MCF 10A (cell line): ENCODE measurements at places on chromosomes 4 and X. TPM values are rescaled to one million over a fixed set of nuclear protein-coding genes. Genes with fewer than 3 reads are reported as not detected.

Gene SYTL4
- total RNA-seq, result 1.9 and 2.1 TPM in 2 replicates

Gene SLC2A9
- 22.5 and 33.3 TPM in 2 replicates for total RNA-seq

Gene TRPC3
- total RNA-seq, result not detected in 2 replicates

Gene GYPE
- total RNA-seq, result not detected in 2 replicates

GRCh38 chr4:69104719-69105275 lies 8.5 kb downstream of the UGT2B7 start:
- no peak for DNase-seq

Gene POLA1
- total RNA-seq, result 5.8 and 9.8 TPM in 2 replicates

Gene COPS4
- total RNA-seq, result 34.7 and 36.6 TPM in 2 replicates

DNA sequence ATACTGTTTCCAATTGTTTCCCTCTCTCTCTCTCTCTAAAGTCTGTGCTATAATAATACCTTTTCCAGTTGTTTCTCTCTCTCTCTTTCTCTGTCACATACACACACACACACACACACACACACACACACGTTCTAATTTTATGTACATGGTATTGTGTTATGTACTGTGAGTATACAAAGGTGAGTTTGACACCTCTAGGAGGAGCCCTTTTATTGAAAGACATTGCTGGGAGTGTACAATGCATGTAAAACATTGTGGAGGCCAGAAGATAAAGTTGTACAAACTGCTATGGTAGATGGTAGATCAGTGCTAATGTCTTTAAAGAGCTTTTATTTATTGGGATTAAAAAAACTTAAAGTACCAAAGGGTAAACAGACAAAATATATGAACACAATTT lies 53.6 kb downstream of the BLTP1 start:
- peak; percentile 7 for DNase-seq

DNA sequence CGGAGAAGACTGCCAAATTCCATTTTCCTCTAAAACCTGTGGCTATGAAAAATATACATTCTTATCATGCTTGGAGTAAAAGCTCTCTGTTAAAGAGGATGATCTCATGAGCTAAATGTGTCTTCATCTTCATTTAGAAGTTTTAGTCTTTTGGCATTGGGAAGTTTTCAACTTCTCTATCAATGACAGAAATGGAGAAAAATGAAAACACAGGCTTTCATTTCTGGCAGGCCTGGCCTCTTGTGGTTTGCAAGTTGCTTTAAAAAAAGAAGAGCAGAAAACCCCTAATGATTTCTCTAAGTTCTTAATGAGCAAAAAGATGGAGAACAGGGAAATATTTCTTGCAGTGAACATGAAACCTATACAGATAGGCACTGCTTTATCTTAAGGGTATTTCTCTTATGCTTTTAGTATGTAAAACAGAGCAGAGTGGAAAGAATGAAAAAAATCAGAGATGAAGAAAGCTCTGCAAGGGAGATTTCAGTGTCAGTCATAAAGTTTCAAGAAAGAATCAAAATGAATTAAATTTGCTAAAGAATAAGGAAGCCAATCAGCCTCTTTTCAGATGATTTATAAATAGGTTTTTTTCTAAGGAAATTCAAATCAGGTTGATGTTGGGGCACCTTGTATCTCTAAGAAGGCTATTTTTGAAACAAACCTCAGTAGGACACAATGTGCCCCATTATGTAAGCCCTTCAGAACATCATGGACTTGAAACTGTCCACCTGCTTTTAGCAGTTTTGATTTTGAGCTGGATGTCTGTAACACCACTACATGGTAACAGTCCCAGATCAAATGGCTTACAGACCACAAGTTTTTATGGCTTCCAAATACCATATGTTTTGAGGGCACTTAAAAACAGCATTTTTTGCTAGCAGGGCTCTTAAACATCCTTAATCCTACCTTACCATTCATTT lies 225.0 kb downstream of the GRIA3 start:
- no peak for DNase-seq

Gene TEX13D
- not detected in 2 replicates for total RNA-seq

DNA sequence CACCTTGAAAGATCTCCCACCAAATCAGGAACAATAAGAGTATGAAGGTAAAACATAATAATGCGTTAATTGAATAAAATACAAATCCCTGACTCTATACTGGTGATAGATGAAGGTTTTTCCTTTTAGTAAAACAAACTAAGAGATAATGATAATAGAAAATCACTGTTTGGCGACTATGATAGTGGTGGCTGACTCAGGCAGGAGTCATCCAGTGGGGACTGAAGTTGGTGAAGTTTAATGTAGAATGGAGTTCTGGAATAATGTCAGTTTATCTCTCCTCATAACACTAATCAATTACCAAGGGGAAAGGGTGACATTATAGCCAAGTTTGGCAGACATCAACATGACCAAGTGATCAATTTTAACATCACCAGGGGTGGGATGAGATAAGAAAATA lies 21.3 kb downstream of the ABCG2 start:
- no peak for DNase-seq

Gene WDR17
- total RNA-seq, result 1.3 and 1.5 TPM in 2 replicates

Gene ERCC6L
- total RNA-seq, result 1.0 and 1.8 TPM in 2 replicates

DNA sequence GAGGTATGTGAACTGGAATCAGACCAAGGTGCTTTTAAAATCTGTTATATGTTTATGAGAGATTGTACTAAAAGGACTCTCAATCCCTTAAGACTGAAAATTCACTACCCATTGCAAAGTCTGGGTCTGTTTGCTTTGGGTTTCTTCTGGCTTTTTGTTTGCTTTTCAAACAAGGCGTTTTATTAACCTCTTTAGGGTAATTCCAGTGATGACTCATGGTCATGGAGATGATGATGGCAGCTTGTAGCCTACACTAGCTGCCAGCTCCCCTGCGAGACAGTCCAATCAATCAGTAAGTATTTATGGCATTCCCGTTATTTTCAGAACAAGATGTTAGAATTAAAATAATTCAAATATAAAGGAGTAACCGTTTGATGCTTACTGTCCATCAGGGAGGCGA lies 643.8 kb upstream of the FTHL17 start:
- DNase-seq, result no peak

Gene TACR3
- not detected in 2 replicates for total RNA-seq

Gene SRPX
- total RNA-seq, result 7.4 and 9.4 TPM in 2 replicates

DNA sequence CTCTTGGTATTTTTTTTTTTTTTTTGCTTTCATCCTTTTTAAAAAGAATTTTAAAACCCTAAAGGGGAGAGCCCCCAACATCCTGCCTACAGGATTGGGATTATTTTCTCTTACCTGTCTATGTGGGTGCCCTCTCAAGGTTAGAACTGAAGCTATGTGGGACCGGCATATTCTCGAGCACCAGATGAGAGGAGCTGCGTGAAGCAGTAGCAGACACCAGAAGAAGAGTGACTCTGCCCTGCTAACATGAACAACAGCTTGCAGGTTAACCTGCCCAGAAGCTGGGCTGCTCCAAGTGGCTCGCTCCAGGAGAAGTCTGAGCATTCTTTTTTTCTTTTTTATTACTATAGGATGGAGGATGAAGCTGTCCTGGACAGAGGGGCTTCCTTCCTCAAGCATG lies 102.6 kb upstream of the SLC4A4 start:
- DNase-seq, result no peak

DNA sequence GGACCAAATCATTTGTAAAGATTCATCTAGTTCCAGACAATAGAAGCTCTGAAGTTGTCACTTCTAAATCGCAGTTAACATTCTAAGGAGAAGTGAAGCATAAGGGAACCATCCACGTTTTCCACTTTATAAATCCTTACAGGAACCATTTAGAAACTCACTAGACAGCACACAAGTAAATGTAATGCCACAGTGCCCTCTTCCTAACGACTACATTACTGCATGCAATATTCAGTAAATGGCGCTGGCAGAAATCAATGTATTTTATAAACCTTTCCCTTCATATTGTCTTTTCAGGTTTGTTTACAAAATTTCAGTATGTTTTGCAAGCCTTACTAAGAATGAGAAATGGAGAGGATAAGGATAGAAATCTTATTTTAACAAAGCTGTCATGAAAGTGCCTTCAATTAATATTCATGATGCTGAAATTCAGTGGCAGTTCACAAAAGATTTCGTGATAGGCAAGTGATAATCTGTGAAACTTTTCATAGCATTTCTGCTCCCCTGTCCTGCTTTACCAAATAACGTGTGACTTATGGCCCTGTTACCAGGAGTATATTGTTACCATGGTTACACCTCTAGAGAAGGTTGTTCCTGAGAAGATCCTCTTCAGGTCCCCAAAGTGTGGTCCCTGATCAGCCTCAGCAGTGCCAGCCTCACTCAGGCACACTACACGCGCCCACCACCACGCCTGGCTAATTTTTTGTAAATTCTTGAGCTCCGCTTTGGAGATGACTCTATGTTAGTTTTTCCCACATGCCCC lies 54.2 kb downstream of the TMA16 start:
- peak; percentile 59 for DNase-seq

DNA sequence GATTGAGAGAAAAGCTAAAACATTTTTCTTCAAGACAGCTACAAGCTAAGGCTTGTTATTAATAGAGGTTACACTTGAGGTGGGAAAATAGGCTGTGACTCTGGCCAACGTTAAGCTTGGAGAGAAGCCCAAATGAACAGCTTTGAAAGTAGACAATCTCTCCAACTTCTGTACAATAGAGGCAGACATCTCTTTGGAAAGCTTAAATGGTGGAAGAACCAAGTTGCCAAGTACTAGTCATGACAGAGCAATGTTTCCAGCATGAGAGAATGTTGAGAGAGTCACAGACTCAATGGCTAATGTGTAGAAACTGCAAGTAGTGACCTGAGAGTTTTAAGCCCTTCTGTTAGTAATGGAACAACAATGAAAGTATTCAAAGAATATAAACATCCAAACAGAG lies 298.1 kb downstream of the INPP4B start:
- no peak for DNase-seq

Gene PHOX2B
- total RNA-seq, result not detected in 2 replicates

Gene MTTP
- total RNA-seq, result 0.27 and 0.51 TPM in 2 replicates

Gene DHX15
- total RNA-seq, result 114 and 125 TPM in 2 replicates

GRCh38 chrX:134932528-134933217 lies 58.1 kb upstream of the SMIM10 start:
- DNase-seq, result no peak

DNA sequence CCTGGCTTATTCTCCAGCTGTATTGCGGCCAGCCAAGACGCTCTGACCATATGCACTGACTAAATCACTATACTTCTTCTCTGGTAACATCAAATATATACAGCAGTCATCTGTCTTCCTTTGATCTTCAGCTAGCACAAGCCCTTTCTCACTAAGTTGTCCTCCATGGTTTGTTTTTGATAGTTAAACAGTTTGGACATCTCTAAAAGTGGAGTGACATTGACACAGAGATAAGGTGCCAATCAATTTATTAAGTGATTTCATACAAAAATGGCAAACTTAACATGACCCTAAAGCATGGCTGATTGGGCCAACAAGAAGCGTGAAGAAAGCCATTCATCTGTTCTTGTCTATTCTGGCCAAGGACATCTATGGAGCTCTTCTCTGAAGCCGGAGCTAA lies 334.9 kb downstream of the NKX6-1 start:
- DNase-seq, result no peak

Gene ATP6AP1
- total RNA-seq, result 48.7 and 57.0 TPM in 2 replicates

- DNase-seq, result peak; percentile 28
Measured at GRCh38 chrX:134459683-134460004, 321 bp upstream of the HPRT1 start.

DNA sequence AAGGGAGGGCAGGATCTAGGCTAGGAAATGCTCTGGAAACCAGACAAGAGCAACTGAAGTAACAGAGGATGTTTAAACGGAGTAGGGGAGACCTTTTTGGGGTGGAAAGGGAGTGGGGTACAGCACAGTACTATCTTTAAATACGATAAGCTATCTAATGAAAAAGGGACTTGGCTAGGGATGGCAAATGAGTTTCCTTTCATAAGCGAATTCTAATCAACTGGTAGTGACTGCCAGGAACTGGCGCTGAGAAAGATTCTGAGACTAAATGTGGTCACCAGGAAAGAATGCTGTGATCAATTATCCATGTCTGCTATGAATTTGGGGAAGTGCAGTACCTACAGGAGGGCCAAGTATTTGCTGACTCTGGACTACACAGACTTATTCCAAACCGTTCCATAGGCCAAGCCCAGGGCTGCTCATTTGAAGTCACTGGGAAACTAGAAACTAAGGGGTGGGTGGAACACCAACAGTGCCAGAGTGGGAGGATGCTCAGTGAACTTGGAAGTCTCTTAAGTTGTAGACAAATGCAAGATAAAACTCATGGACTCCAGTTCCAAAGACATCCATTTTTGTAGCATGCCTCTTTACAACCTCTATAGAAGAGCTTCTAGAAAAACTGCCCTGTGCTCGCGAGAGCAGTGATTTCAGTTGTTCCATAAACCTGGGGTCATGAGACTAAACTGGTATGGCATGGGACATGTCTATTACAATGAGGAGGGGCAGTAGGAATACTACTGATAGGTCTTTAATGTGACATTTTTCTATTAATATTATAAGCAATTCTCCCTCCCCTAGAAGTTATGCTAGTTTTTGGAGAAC lies 2.0 kb downstream of the TRAPPC2 start:
- DNase-seq, result no peak

- no peak for DNase-seq
Measured at GRCh38 chr4:118869808-118870342, 18.8 kb upstream of the SYNPO2 start.

Gene CTAG1A
- not detected in 2 replicates for total RNA-seq

Gene ACE2
- not detected in 2 replicates for total RNA-seq

DNA sequence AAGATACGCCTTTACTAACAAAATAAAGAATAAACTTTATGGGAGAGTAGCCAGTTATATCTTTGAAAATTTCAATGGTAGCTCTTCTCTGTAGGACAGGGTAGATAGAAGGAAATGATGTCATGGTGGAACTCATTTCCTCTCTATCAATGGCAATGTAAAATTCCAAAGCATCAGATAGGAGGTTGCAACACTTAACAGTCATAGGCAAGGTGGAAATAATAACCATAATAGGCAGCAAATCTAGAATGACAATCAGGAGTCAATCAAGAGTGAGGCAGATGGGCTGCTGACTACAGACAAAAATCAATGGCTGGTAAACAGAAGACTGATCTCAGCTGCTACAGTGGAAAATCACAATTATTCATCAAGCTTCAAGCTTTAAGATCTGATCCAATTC lies 53.9 kb upstream of the TET2 start:
- no peak for DNase-seq

DNA sequence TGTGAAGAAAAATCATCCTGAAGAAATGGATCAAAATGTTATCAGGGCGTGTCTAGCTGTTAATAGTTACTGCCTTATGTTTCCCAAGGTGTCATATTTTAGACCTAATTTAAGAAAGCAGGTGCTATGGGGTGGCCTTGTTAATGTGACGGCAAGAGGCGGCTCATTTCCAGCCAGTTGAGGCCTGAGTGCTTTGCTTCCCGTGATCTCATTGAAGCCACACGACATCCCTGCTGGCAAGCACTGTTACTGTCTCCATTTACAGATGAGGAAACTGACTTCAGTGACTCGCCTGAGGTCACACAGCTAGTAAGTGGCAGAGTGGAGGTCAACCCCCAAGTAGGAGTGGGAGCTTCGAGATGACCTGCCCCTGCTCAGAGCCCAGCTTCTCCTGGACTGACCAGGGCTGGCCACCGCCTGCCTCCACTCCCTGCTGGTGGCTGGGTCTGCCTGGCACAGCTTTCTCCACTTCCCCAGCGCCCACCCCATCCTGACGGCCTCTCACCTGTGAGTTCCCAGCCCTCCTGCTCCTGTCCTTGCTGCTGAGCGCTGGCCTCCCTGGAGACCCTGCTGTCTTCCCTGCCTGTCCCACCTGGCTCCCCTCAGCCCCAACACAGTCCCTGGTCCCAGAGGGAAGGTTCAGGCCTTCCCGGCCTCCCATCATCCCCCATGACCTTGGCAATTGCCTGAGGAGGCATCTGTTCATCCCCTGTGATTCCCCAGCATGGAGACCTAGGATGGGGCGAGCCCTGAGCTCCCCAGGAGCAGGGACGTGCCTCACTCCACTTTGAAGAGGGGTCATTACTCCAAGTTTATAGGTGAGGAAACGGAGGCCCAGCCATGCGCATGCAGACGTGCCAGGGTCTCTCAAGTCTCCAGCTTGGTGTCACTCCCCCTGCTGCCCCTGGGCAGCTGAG lies 47.7 kb upstream of the SORCS2 start:
- no peak for DNase-seq
